Activated CD4-positive, alpha-beta T cell treated with anti-CD3 and anti-CD28 coated beads, Interleukin-2, Interleukin-6, amounts not matched to agents 100 ng/mL and 50 ng/mL, durations not matched to agents 16 hours and 8 hours (primary cell): ENCODE measurements at places on chromosomes 3 and 15.

DNA sequence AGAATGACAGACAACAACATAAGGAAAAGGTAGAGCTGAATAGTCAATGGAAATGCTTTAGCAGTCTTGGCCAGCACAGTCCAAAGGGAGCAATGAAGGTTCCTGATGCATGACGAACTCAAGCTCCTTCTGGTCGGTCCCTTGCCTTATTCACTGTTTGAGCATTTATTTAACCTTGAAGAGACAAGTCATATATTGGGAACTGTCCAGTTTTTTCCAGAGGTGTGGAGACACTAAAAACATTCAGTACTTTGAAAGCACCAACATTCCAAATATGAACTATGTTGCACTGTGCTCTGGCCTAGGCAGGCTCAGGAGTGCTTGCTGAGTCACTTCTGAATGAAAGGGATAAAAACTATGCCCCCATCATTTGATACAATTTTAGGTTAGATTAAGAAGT is 384.8 kb downstream of the MECOM start:
- no peak for DNase-seq

DNA sequence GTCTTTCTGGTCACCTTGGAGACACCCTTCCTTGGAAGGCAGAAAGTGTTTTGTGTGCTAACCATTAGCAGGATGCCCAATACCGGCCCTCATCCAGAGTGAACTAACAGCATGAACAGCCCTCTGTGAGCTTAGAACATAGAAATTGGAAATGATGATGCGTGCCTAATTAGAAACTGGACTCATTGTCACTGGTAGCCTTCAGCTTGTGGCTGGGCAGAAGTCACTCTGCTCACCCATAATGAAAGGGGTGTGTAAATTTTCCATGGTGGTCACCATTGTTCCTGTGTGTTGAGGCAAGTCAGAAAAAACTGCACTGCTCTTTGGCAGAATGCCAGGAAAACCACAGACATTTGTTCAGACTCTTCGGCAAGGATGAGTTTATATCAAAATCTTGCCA is 74.7 kb upstream of the CNTN4 start:
- DNase-seq, result no peak

DNA sequence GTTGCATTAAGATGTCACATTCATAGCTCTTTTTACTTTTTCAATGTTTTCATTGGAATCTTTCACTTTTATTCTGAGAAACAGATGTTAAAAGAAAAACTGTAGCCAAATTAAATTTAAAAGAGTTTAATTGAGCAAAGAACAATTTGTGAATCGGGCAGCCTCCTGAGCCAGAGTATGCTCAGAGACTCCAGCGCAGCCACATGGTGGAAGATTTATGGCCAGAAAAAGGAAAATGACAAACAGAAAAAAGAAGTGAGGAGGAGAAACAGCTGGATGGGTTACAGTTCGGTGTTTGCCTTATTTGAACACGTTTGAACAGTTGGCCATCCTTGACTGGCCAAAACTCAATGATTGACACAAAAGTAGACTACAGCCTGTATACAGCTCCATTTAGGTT is 33.8 kb upstream of the RAB11A start:
- no peak for DNase-seq

GRCh38 chr3:189368384-189368783 is 196.6 kb downstream of the TPRG1 start:
- DNase-seq, result no peak

- DNase-seq, result no peak
These were observed 56.4 kb upstream of the LIMD1 start for GRCh38 chr3:45537970-45538640.

DNA sequence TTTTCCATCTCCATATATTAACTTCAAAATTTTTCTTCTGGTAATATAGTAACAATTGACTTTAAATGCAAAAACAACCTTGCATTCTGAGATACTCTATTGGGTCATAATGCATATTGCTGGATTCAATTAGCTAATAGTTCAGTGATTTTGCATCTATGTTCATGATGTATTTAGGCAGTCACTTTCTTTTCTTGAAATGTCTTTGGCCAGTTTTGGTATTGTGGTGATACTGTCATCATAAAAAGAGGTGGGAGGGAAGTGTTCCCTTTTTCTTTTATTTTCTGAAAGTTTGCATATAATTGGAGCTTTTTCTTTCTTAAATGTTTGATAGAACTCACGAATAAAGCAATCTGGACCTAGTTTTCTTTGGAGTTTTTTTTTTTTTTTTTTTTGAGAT is 67.4 kb upstream of the ZNF148 start:
- no peak for DNase-seq
